ENCODE measurements at places on chromosomes 16 and 17. TPM values are rescaled to one million over a fixed set of nuclear protein-coding genes. Genes with fewer than 3 reads are reported as not detected.

- DNase-seq: no peak
Observed at GRCh38 chr16:79768276-79768970, 167.9 kb upstream of the MAF start.

DNA sequence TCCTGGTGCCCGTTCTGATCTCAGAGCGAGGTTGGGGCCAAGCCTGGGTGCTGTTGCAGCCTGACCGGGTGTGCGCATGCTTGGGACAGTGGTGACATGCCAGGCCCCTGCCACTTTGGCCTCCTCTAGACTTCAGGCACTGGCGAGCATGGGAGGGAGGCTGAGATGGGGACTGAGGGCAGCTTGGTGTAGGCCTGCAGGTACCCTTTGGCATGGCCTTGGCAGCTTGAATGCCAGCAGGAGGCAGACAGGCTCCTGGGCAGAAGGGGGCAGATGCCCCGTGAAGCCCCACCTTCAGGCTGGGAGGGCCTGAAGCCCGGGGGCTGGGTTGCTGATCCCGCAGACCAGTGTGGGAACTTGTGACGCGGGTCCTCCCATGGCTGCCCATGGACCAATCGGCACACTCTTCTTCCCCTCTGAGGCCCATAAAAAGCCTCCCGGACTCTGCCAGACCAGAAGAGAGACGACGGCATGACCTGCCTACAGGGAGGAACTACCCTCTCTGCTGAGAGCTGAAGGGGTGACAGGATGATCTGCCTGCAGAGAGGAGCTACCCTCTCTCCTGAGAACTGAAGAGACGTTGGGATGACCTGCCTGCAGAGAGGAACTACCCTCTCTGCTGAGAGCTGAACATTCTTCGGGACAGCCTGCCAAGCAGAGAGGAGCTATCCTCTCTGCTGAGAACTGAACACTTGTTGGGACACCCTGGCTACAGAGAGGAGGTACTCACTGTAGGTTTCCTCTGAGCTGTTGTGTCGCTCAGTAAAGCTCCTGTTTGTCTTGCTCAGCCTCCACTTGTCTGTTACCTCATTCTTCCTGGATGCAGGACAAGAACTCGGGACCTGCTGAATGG, 17.5 kb downstream of the RHOT1 start:
- no peak for DNase-seq

The FBXL16 gene
- not detected for total RNA-seq

DNA sequence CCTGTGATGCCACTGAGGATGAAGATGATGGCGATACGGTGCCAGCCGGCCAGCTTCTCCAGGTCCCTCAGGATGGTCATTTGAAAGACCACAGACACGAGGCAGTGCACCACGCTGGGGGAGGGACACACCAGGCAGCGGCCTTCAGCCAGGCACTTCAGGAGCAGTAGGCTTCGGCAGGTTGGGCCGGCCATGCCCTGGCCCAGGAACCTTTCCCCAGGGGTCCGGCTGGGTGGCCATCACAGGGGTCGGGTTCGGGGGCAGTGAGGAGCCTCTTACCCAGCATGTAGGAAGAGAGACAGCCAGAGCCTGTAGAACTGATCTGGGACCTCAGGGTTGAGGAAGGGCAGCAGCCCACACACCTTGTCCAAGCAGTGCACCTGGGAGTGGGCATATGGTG, 5.3 kb downstream of the AANAT start:
- no peak for DNase-seq

DNA sequence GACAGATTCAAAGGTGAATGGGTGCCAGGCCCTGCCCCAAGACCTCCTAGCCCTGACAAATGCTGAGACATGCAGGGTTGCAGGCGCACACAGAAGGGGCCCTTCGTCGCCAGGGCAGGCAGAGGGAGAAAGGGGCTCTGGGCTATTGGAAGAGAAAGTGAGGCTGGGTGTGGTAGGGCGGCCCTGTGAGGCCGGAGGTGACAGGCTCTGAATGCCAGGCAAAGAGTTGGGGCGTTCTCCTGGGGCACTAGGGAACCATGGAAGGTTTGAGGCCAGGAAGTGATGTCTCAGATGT, 26.4 kb upstream of the NXPH3 start:
- no peak for DNase-seq

- DNase-seq: peak; percentile 85
Observed at GRCh38 chr17:50060951-50061712, 5.2 kb downstream of the ITGA3 start.

DNA sequence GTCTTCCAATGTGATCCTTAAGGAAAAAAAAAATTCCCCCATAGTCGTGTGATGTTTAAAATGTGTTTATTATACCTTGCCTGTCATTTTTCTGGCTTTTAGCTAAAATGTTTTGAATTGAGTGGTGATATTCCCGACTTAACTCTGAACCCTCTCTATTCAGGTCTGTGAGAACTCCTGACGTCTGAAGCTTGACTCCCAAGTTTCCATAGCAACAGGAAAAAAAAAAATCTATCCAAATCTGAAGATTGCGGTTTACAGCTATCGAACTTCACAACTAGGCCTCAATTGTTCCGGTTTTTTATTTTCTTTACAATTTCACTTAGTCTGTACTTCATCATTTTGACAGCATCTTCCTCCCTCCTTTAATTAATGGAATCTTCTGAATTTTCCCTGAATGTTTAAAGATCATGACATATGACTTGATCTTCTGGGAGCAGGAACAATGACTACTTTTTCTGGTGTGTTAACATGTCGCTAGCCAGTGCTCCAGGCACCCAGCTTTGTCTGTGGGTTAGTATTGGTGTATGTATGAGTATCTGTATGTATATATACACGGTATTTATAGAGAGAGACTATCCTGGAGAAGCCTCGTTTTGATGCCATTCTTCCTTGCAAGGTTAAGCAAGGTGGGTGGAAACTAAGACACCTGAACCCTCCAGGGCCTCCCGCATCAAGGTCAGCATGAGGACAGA, 12.8 kb upstream of the HSBP1 start:
- no peak for DNase-seq

The TEPSIN gene
- 27.7 TPM for total RNA-seq

The STAC2 gene
- not detected for total RNA-seq
